ENCODE measurements at places on chromosomes 3 and 15.

- DNase-seq = no peak
These were observed 6.5 kb downstream of the A4GNT start for GRCh38 chr3:138125548-138126221.

- DNase-seq = no peak
These were observed 14.6 kb upstream of the ARPP21 start for GRCh38 chr3:35624698-35625097.

GRCh38 chr15:27798807-27799206 lies 300.3 kb downstream of the OCA2 start:
- DNase-seq = peak; percentile 8

GRCh38 chr15:84725001-84725491 lies 9.1 kb upstream of the SEC11A start:
- DNase-seq = no peak

GRCh38 chr3:141529717-141530414 lies 43.0 kb downstream of the RASA2 start:
- no peak for DNase-seq

- DNase-seq = no peak
These were observed 33.1 kb downstream of the WNT5A start for GRCh38 chr3:55453886-55454496.

- no peak for DNase-seq
These were observed 111.6 kb upstream of the PHLDB2 start for GRCh38 chr3:111747490-111747889.

- DNase-seq = no peak
These were observed 28.4 kb downstream of the PLS1 start for GRCh38 chr3:142624341-142625152.

GRCh38 chr3:45632956-45633355 lies 38.4 kb downstream of the LIMD1 start:
- no peak for DNase-seq

DNA sequence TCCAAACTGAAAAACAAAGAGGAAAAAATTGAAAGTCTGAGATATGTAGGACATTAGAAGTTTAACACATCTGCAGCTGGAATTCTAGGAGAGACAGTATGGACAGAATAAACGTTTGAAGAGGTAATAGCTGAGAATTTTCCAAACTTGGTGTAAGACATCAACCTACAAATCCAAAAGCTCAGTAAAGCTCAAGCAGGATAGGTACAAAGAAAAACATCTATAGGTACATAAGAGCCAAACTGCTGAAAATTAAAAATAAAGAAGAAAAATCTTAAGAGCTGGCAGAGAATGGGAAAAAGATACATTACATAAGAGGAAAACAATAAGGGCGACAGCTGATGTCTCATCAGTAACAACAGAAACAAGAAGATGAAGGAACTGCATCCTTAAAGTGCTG lies 22.8 kb upstream of the C3orf22 start:
- no peak for DNase-seq

GRCh38 chr3:113643583-113643982 lies 52.9 kb downstream of the USF3 start:
- no peak for DNase-seq

DNA sequence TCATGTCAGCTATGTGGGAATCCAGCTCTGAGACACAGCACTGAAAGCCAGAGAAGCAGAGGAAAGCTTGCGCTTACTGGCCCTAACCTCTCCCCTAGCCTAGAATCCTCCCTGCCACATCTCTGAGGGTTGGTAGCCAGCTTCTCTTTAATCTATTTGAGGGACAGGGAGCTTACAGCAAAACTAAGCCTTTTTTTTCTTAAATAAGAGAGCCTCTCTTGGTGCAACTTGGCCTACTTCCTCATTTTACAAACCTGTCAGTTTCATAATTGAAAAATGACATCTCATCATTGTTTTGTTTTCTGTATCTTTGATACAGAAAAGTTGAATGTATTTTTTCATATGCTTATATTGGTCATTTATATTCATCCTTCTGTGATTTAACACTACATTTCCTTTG lies 193.9 kb downstream of the ZNF621 start:
- DNase-seq = no peak

DNA sequence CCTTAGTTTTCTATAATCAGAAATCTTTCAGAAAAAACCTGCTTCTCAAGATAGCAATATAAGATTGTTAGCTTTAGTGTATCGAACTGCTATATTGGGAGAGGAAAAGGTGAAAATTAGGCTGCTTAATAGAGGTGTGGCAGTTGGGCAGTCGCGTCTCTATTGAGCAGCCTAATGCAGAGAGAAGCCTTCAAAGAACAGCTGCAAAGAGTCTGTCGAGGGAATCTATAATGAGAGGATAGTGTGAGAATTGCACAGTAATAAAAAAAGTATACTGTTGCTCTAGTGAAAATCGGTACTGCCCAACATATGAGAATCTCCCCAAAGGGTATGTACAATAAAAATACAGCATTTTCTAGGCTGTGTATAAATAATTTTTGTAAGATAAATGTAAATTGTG lies 184.4 kb downstream of the TCF12 start:
- no peak for DNase-seq

DNA sequence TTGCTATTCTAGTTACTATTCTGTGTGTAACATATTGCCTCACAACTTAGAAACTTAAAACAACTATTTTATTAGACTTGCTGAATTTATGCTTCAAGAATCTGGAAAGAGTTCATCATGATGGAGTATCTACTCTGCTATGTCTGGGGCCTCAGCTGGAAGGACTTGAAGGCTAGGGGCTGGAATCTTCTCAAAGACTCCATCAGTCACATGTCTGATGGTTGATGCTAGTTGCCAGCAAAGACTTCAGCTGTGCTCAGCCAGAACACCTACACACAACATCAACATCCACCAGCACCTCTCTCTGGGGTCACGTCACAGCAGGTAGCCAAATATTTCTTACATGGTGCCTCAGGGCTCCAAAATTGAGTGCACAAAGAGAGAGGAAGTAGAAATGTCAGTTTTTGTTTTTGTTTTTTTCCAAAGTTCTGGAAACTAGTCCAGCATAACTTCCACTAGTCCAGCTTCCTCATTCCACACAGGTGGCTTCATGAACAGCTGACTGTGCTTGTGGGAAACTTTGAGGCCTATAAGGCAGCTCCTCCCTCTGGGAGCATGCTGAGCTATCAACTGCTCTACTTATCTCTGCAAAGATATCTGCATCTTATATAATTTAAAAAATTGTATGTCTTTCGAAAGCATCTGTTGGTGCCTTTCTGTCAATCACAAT lies 325.4 kb upstream of the AGTR1 start:
- no peak for DNase-seq

DNA sequence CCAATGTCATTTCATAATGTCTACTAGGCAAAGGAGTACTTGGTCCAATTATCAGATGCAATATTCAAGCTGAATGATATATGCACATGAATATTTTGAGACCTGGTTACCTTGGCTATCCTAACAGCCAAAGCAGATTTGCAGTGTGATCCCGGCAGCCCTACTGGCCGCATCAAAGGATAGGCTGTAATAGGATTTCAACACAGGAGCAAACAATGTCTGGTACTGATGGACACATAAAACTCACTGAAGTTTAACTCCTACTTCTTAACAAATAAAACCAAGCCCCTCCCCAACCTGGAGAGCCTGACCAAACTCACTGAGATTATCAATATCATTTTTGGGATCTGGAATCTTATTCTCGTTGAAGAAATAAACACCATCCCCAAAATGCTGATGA lies 130.2 kb downstream of the FOXP1 start:
- no peak for DNase-seq

DNA sequence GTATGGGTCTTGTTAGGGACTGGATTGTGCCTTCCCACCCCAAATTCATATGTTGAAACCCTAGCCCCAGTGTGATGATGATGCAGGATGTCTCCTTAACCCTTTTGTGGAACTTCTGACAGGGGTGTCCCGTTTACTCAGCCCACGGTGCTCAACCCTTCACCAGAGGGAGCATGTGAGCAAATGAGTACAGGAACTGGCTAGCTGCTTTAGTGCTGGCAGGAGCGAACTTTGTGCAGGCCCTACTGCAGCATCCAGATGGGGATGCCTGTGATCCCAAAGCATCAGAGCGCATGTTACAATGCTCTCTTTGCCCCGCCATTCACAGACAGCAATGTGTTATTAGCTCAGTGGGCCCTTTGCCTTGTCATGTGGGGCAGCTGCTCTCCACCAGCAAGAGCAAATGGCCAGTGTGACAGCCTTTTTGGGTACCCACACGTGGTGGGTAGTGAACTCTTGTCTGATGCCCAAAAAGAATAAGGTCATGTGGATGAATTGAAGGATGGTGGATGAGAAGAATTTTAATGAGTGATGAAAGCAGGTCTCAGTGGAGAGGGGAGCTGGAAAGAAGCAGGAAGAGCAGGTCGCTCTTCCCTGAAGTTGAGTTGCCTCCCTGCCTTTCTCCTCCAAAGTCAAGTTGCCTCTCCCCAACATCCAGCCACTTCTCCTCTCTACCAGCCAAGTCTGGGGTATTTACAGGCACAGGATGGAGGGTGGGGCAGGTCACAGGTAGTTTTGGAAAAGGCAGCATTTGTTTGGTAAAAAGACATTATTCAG lies 63.3 kb upstream of the STRIT1 start:
- no peak for DNase-seq

GRCh38 chr3:8276506-8276905 lies 225.1 kb upstream of the LMCD1 start:
- DNase-seq = no peak

- no peak for DNase-seq
These were observed 251.0 kb downstream of the KCNH8 start for GRCh38 chr3:19399356-19399755.

- no peak for DNase-seq
These were observed 483.3 kb downstream of the TUSC7 start for GRCh38 chr3:117192888-117193287.

DNA sequence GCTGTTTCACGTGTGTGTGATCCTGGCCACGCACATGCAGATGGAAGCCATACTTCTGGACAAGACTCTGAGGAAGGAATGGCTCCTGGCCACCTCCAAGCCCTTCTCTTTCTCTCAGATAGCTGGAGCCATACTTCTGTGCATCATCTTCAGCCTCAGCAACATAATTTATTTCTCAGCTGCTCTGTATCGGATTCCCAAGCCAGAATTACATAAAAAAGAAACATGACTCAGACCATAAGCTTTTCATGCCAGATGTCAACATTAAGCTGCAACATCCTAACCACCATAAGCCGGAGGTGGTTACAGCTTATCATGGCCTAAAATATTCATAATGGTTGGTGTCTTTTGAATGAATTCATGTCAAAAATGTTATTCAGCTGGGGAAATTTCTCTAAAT lies 10.6 kb upstream of the KIF23 start:
- no peak for DNase-seq

GRCh38 chr3:141878326-141878725 lies 1.9 kb downstream of the ATP1B3 start:
- DNase-seq = no peak

DNA sequence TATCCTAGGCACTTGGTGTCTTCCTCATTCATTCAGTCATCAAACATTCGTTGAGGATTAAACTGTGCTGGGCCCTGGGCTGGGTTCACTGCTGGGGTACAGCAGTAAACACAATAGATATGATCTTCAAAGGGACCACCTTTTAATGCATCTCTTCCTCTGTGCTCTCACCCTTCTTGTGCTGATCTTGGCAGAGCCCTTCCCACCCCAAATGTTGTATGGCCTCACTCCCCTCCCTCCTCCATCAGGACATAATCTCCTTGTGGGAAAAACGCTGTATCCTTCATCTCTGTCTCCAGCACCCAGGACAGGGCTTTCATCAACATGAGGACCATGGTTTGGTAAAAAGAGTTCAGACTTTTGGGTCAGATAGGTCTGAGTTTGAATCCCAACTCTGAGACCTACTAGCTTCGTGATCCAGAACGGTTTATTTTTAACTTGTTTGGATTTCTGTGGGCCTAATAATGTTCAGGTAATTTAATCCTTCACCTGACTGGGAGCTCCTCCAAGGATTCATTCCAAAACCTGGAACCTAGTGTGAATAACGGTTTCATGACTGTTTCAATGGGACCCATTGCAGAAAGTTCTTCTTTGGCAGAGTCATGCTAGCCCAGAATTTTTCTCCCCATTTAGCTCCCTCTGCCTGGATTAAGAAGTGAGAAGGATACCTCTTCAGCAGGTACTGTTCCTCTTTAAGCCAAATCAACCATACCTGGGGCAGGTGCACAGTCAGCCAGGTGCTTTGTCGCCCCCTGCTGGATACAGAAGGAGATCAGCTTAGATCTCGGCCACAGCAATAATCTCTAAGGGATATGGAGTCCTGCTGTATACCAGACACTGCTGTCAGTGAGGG lies 5.2 kb upstream of the WNT7A start:
- DNase-seq = peak; percentile 57

DNA sequence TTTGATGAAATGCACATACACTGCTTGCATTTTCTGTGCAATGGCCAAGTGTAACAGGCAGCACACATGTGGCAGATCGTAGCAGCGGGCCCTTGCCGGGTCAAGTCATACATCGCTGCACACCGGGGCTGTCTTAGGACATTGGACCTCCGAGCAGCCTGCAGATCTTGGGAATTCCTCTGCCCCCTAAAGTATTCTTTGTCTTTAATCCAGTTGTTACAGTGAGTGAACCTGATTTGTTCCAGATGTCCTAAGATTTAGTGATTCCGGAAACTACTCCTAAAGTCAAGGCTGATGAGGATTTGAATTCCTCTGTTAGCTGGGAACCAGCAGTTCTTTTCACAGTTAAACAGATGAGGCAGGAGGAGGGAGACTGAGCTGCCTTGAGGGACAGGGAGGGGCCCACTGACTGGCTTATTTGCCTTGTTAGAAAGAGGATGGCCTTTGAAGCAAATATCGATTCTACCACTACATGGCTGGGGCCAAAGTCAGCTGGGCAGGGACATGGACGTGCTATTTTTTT lies 190.7 kb upstream of the CTDSPL start:
- no peak for DNase-seq

DNA sequence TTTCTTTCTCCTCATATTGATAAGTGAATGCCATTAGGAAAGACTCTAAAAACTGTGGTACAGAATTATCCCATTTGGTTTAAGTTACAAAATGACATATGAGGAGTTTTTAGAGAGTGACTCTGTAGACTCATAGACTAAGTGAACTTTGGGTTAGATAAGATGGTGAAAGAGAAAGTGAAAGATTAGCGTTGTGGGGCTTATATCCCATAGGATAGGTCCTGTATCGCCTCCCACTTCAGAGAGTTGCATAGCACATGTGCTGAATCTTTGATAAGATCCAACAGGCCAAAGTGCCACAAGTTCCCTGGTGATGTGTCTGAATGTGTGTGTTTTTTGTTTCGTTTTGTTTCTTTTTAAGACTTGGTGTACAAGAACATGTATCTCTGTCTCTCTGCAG lies 666.9 kb downstream of the MECOM start:
- no peak for DNase-seq

GRCh38 chr15:74988007-74988800 lies 7.2 kb upstream of the SCAMP5 start:
- DNase-seq = no peak

DNA sequence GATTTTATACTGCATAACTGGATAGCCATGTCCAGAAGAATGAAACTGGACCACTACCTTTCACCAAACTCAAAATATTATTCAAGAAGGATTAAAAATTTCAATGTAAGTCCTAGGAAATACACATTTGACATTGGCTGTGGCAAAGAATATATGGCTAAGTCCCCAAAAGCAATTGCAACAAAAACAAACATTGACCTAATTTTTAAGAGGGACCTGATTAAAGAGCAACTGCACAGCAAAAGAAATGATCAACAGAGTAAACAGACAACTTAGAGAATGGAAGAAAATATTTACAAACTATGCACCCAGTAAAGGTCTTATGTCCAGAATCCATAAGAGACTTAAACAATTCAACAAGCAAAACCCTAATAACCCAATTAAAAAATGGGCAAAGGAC lies 1313.0 kb upstream of the GBE1 start:
- DNase-seq = no peak
